Stimulated activated effector memory CD8-positive, alpha-beta T cell treated with anti-CD3 and anti-CD28 coated beads, Interleukin-12 subunit alpha, Interleukin-12 subunit beta, amount 100 ng/mL, for 72 hours (primary cell): ENCODE measurements at places on chromosomes 7 and 10.

- no peak for DNase-seq
Observed at GRCh38 chr10:34931216-34931615, 116.1 kb upstream of the PARD3 start.

- no peak for DNase-seq
Observed at GRCh38 chr7:229184-229964, 37.0 kb downstream of the FAM20C start.

- no peak for DNase-seq
Observed at GRCh38 chr10:30980951-30981616, 50.6 kb downstream of the ZNF438 start.

DNA sequence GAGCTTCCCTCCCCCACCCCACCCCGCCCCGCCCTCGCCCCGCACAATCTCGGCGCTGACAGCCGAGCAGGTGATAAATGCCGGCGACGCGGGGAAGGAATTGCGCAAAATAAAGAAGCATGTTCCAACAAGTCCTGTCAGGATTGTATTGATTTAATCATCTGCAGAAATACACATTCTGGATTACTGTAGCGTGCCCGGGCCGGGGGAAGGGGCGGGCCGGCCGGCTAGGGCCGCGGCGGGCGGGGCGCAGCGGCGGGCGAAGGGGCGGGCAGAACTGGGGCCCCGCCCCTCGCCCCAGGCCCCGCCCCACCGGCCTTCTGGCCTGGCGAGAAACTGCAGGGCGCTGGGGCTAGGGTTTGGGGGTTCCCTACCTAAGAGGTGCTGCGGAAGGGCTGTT, 88.9 kb upstream of the PAX2 start:
- no peak for DNase-seq

DNA sequence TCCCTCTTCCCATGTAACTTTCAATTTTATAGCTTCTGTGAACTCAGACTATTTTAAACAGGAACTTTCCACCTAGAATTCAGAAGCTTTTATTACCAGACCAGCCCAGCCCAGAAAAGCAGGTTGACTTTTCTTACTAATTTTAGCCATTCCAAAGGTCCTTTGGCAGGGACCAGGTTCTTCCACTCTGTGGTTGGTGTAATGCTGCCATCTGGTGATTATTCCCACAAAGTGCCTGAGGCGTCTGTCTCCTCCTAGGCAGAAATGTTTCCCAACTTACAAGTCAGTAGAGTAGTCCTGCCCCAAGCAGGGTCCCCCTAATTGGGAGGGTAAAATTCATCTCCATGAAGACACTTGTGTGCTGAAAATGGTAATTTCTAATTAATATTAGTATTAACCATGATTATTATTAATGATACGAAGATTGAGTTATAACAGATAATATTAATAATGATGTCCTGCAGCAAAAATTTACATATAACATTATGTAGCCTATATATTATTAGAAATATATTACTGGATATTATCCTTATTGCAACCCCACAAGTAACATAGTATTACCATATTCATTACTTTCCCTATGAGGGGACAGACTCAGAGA, 53.0 kb upstream of the PPP1R17 start:
- DNase-seq: no peak

DNA sequence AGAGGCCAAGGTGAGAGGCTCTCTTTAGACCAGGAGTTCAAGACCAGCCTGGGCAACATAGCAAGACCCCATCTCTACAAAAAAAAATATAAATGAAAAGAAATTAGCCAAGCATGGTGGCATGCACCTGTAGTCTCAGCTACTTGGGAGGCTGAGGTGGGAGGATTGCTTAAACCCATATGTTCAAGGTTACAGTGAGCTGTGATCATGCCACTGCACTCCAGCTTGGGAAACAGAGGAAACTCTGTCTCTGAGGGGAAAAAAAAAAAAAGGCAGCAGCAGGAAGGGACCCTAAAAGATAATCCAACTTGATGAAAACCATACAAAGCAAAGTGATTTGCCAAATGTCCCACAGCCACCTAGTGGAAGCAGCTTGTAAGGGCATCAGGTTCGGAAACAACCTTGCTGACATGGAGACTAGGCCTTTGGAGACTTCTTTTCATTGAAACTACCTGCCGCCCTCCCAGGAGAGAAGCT, 15.6 kb upstream of the PBLD start:
- DNase-seq: peak; percentile 9

GRCh38 chr10:118017850-118018249, 28.9 kb downstream of the RAB11FIP2 start:
- DNase-seq: no peak

DNA sequence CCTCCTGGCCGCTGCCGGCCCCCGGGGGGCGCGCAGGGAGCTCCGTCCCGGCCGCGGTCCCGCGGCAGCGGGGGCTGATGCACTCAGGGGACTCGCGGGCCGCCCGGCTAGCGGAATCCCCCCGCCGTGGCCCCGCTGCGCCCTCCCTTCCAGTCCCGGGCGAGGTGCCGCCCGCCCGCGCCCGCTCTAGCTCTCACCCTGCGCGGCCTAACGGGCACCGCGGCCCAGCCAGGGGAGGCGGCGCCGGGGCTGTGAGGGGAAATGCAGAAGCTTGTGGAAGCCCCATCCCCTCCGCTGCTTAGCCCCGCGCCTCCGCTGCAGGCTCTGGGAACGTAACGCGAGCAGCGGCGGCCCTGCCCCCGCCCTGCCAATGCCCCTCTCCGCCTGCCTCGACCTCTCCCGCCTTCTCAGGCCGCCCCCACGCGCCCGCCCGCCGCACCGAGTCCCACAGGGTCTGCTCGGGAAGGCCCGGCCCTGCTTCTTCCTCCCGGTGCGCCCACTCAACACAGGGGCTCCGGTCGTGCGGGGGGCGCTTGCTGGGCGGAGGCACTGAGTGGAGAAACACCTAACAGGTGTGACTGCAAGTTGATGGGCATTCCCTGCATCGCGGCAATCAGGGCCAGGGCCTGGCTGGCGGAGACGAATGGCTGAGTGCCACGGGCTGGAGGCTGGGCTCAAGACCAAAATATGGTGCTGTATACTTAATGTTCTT, 384 bp upstream of the TMEM229A start:
- no peak for DNase-seq

GRCh38 chr10:77293773-77294172, 343.8 kb downstream of the KCNMA1 start:
- no peak for DNase-seq

- no peak for DNase-seq
Observed at GRCh38 chr10:110443239-110444003, 54.3 kb upstream of the DUSP5 start.

DNA sequence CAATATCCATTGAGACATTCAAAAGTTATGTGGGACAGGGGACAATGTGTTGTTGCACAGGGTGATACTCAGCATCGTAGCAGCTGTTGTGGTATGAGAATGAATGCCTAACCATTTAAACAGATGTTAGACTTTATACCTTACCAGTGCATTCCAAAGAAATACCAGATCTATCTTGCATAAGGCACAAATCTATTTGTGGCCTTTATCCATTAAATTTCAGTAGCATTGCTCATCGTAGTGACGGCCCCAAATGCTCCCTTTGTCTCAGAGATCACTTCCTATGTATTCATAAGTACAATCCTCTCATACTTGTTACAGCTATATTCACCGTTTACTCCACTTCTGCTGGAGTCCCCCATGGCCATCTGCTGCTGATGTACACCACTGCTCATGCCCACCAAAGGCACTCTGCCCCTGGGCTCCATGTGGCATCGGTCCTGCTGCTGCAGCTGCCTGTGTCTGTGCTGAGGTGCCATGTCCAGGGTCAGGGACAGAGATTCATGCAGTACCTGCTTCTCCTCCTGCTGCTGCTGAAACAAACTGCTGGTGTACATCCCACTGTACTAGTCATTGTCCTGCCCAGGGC, 96.3 kb downstream of the CPED1 start:
- DNase-seq: no peak

DNA sequence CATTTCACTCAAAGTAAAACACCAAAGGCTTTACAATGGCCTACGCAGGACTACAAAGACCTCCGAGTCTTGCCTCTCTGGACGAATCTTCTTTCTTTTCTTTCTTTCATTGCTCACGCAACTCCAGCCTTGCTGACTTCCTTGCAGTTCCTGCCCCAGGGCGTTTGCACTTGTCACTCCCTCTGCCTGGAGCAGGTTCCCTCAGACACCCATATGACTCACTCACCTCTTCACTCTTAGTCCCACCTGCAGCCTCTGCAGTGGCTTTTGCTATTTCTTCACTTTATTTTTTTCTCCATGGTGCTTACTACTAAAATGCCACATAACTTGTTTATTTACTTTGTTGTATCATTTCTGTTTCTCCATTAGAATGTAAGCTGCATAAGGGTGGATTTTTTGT, 33.1 kb downstream of the GHRHR start:
- no peak for DNase-seq

GRCh38 chr10:121085367-121085766, 234.2 kb downstream of the WDR11 start:
- DNase-seq: no peak

DNA sequence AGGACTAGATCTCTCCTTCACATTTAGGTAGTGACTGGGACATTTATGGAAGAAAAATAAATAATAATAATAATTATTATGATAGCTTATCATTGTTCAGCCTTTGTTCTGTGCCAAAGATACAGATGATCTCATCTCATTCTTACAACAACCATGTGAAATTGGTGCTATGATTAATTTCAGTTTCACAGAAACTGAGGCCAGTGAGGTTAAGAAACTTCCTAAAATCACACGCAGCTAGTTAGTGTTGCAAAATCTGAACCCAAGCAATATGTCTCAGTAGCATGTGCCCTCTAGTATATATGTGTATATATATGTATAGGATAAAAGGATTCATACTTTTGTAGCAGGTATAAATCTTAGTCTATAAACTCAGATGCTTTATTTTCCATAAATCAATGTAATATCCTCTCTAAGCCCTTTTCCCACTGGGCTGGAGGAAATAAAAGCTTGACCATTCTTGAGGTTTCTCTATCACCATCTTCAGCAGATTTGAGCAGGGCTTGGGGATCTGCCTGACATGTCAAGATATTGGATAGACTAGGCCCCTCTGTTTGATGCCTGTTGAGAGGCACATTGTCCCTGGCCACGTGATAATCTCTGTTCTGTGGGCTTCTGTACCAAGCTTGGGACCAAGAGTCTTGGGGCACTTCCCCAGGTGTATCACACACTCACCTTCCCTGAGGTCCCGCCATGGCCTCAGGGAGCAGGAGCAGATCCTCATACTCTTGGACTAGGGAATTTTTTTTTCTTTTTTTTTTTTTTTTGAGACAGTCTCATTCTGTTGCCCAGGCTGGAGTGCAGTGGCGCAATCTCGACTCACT, 172.6 kb upstream of the NRP1 start:
- no peak for DNase-seq

DNA sequence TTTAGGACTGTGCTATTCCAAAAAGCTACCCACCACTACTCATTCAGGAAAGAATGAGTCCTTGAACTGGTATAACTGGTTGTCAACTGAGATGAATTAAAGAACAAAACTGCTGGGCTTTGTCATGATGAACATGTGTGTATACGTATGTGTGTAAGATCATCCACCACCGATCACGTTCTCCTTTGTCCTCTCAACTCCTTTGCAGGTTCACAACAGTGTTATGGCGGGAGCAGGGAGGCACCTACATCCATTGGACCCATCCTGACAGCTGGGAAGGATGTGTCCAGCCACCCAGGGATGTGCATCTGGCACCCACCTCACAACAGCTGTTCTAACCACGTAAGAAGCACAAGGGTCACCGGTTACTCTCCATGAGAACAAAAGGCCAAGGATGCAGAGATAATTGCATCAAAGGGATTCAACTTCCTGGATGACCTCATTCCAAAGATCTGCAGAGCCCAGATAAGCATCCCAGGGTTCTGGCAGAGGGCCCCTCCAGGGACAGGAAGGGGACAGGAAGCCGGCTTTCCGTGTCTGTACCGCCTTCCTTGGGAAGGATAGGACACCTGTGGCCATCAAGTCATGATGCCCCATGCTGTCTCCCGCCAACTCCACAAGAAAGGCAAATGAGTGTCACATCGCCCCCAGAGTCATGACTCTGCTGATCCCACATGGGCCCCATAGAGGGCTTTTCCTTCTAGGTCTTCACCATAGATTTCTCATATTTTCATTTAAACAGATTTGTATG, 66.1 kb downstream of the STEAP1B start:
- DNase-seq: no peak

DNA sequence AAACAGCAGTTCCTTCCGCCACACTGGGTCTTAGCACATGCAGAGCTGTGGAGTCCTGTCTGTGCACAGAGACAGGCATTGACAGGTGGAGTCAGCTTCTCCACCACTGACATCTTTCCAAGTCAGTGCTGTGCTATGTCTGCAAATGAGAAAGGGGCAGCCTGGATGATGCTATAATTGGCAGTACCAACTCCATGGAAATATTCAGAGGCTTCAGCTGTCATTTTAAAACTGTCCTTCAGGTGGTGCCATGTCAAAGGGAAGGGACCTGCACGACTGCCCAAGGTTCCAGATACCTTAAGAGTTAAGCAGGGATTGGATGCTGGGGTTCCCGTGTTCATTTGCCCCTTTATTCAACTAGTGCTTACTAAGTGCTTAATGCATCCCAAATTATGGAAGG, 258.0 kb upstream of the PRKCQ start:
- DNase-seq: no peak

DNA sequence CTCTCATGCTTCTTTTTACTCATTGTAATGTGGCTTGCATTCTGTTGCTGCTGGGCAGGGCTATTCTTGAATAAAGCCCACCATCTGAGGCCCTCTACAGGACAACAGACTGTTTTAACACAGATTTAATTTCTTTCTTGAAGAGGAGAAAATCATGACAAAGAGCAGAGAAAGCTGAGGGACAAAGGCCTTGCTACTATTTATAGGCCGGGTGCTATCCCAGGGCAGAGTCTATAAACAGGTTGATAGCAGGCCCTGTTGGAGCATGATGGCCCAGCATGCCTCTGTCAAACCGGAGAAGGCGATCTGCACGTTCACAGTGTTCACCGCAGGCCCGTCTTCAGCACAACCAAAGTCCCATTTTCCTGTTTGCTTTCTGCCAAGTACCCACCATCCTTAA, 3.0 kb downstream of the VIPR2 start:
- no peak for DNase-seq

GRCh38 chr10:65010845-65011244, 1489.6 kb downstream of the REEP3 start:
- DNase-seq: no peak

DNA sequence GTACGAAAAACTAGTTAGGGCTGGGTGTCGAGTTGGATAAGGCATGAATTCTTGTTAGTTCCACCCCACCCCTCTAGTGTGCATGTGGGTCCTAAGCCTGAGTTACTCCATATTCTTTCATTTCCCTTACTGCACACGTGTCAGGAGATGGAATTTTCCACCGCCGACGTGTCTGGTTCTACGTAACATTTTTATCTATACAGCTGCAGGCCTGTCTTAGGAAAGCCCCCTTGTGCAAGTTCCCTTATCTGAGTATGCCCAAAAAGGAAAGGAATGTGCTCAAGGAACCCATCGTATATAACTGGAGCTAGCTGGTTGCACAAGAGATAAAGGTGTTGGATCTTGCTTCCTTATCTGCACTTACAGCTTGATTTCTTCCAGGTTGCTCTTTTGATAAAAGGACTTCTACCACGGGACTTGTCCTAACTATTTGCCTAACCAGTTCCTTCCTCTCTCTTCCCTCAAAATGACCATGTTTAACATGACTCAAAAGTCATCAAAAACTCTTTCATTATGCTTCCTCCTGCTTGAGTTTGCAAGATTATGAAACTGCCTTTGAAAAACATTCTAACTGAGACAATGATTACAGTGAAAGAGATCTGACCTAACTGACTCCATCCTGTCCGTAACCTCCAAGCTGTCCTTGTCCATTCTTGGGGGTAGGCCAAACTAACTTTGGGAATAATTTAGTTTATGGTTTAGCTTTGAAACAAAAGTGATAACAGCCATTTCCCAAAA, 181.4 kb downstream of the AKR1D1 start:
- DNase-seq: no peak

- no peak for DNase-seq
Observed at GRCh38 chr10:1257274-1257673, 201.1 kb downstream of the WDR37 start.
